Kidney glomerular epithelial cell (primary cell): ENCODE measurements at places on chromosomes 4 and X.

GRCh38 chr4:114366368-114366767, 232.2 kb upstream of the UGT8 start:
- DNase-seq = no peak

GRCh38 chrX:41445171-41445570, 2.0 kb upstream of the NYX start:
- DNase-seq = no peak

DNA sequence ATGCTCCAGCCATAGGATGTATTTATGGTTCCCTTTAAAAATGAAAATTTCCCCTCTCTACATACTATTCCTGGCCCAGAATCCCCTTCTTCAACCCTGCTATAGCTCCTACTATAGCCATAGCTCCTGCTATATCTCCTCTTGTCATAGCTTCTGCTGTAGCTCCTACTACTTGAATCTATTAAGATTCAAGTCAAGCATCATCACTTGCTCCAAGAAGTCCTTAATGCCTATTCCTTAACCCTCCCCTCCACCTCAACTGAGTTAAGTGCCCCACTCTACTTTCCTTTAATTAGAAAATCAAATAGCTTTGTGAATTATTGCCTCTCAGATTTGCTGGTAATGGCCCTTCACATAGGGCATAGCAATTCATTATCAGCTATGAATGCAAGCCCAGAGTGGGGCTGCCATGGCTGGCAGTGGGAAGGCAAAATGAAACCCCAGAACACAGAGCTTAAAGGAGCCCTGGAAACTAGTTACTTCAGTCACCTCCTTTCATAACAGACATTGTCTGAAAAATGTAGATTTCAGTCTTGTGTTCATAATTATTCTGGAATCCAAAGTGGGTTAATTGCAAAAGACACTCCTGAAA, 15.4 kb downstream of the OCIAD2 start:
- no peak for DNase-seq

- DNase-seq = peak; percentile 100
These were observed 372.1 kb downstream of the BMPR1B start for GRCh38 chr4:95129821-95130311.

DNA sequence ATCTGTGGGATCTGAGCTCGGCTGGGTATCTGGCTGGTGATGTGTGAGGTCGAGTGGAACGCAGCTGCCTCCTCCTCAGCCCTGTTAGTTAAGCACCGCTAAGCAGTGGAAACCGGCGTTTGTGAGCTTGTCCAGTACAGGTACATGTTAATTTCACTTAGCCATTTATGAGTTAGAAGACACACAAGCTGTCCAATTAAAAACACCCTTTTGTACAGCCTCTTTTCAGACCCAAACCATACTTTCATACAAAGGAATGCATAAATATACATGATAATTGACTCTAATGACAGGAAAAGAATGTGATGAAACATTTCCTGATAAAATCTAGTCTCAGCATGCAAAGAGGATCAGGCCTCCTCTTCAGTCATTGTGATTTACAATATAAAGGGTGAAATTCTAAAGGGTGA, 163.6 kb upstream of the FAT1 start:
- DNase-seq = peak; percentile 84

DNA sequence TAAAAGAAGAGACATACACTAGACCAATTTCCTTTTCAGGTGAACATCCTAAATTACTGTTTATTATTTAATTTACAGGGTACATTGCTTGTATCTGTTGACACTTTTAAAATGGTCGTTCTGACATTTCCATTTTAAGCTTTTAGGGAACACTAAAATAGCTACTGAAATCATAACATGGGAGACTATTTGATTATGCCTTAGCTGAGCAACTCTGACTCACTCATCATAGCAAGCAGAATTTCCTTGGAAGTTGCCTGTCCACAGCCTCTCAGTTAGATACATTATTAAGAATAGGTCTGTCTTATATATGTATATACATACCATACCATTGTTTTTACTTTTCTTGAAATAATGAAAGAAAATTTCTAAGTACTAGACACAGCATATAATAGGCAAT, 22.0 kb downstream of the GUCY1B1 start:
- DNase-seq = peak; percentile 45

GRCh38 chr4:126630230-126630629, 1002.5 kb upstream of the INTU start:
- DNase-seq = no peak

- DNase-seq = no peak
These were observed 31.1 kb upstream of the DOCK11 start for GRCh38 chrX:118464501-118464900.

DNA sequence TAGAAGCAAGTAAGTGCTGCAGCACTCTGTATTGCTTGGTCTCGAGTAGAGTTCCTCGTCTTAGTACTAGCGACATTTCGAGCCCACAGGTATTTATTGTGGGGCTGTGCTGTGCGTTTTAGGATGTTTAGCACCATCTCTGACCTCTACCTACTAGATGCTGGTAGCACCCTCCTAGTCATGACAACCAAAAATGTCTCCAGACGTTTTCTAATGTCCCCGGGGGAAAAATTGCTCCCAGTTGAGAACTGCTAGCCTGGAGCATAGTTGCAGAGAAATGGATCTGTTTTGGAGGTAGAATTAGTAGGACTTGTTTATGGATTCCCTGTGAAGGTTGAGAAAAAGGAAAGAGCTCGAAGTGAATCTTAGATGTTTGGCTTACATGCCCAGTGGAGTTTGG, 287.2 kb downstream of the TENM3 start:
- DNase-seq = no peak

DNA sequence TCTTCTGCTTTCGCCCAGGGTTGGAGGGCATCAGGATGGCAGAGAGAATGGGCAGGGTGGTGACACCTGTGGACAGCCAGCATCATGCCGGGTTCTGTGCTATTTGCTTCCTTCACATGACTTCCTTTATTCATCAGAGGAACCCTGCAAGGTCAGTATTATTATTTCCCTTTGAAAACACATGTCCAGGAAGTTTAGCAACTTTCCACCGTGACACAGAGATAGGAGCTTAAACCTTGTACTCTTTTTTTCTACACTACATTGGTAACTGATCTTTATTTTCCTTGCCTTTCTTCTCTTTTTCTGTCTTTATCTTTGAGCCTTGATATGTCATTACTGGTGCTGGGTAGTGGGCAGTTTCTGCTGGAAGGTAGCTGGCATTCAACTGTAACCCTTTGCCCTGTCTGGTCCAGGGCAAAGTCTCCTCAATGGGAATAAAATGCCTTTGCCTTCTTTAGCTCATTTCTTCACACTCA, 5.0 kb upstream of the MGST2 start:
- DNase-seq = no peak

- DNase-seq = no peak
These were observed 363.7 kb downstream of the FBXW7 start for GRCh38 chr4:152172146-152172545.

DNA sequence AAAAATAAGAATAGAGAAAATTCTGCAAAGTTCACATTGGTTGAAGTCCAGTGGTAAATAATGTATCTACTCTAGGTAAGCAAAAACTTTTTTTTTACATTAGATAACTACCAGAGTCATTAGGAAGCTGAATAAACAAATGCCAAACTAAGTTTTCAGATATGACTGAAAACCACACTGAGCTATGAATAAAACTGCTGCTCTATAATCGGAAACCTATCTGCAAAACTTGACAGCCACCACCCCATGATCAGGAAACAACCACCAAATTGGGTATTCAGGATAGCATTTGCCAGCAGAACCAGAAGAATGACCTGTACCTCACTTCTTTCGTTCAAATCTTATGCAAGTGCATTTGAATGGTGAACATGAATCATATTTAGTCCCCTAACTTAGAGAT, 173.0 kb upstream of the TET2 start:
- no peak for DNase-seq

DNA sequence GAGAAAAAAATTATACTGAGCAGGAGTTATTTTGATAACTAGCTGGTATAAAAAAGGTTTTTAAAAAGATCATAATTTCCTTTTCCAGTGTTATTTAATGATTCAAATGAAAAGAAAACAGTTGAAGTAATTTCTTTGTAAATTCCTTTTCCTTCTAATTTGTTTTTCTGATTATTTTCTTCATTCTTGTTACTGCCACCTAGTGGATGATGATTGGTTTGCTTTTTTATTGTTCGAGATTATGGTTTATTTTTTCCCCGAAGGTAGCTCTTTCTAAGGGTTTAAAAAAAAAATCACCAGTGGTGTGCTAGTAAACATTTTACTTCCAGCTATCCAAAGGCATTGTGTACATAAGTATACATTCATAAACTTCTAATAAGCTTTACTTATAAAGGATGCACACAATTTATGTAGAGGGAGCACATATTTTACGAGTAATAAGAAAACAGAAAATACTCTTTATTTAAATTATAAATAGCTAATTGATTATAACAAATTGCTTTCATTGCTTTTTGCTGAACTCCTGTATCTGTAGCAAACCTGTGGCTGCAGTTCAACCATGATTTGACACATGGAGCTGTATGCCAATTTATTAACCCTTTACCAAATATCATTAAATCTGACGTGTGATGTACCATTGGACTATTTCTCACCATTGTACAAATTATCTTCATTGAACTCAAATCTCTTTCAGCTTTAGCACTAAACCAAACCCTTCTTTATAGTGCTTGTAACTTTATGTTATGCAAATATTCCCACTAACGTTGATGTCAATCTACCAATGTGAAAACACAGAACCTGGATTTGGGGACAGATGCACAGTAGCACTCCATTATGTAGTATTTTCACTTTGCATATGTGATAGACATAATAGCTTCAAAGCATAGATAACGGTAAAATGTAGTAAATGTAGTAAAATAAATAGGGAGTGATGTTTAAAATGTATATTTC, 97.8 kb upstream of the ANK2 start:
- DNase-seq = peak; percentile 31

DNA sequence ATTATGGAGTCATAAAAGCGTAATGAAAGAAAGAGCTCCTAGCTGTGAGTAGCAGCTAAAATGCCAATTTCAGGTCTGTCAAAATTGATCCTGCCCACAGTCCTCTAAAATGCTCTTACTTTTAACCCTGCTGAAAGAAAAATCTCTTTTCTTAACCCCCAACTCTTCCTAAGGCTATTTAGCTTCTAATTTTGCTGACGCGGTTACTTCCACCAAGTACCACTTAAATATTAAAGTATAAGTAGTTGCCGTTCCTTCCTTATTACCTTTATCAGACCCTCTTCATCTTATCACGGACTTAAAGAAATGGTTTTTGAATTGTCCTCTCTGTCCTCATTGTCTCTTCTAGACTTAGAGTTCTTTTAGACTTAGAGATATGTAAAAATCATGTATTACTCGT, 272.2 kb downstream of the FRMPD4 start:
- no peak for DNase-seq

DNA sequence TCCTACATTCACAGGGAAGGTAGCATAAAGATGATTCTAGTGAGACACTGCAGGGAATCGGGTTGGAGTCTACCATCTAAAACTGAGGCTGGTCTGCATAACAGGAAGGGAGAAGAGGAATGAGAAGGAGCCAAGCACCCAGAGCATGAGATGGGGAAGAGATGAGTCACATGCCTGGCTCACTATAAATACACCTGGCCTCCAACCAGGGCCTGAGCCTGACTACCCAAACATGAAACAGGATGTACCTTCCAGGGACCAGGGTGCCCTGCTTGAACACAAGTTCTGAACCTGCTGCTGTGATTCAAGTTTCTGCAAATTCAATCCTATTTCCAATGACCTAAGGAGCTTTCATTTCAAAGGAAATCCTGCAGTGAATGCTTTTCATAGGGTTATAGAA, 24.9 kb downstream of the CD99L2 start:
- DNase-seq = no peak

DNA sequence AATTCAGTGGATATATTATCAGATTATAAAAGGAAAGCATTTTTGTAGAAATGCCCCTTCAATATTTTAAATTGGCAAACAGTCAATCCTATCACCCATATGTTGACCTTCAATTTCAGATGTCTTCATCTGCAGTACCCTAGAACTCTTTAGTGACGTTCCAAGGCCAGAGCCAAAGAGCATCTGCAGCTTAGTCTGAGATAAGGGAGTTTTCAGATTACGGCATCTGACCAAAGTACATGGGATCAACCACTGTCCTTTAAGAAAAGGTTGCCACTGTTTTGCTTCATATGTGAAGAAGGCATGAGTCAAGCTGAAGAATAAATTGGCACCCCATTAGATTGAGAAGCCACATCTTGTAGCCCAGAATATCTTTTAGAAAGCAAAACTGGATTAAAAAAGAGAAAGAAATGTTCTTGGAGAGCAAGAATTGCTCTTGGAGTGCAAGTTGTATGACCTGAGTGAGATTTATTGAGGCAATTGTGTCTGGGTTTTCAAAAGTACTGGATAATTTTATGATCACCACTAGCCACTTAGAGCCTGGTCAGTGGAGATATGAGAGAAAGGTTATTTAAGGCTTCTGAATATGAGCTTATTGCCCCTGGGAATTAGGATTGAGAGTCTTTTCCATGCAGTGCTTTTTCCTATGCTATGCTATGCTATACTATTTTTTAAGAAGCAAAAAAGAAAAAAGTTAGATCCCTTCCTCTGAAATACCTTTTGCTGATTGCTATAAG, 251.9 kb upstream of the NR3C2 start:
- no peak for DNase-seq

GRCh38 chrX:133983974-133984845, 1.2 kb downstream of the GPC3 start:
- no peak for DNase-seq

DNA sequence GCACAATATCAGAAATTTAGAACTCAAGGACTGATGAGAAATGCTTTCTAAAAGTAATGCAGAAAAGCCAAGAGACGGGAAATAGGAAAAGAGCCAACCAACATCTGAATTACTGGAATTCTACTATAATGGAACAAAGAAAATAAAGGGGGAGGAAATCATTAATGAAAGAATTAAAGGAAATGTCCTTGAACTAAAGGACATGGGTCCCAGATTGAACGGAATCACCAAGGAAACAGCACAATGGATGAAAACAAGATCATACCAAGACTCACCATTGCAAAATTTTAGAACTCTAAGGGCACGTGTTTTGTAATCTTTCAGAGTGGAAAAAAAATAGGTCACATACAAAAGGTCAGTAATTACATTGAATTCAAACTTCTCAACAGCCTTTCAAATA, 35.9 kb downstream of the HPGDS start:
- DNase-seq = no peak

DNA sequence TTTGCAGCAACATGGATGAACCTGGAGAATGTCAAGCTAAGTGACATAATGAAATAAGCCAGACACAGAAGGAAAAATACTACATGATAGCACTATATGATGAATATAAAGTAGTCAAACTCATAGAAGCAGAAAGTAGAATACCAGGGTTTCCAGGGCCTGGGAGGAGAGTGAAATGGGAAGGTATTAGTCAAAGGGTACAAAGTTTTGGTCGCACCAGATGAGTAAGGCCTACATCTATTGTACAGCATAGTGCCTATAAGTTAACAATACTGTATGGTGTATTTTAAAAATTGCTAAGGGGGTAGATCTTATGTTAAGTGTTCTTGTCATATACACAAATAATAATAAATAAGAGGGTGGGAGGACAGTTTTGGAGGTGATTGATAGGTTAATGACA, 41.5 kb downstream of the ENOX2 start:
- DNase-seq = no peak

DNA sequence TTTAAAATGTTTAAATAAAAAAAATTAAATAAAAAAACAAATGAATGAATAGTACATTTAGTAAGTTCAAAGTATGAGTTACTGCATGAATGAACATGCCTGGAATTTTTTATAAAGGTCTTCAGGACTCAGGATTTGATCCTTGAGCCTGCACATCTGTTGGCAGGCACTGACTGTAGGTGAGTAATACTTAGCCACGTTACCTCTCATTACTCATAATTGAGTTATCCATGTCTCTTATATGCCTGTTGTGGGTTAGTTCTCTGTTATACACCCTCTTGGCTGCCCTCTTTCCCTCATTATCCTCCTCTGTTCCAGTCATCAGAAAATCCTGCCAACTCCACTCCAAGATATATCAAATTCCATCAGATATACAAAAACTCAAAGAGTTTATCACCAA, 276.0 kb downstream of the FBXW7 start:
- peak; percentile 85 for DNase-seq
